ENCODE measurements at places on chromosomes 6 and 20.

DNA sequence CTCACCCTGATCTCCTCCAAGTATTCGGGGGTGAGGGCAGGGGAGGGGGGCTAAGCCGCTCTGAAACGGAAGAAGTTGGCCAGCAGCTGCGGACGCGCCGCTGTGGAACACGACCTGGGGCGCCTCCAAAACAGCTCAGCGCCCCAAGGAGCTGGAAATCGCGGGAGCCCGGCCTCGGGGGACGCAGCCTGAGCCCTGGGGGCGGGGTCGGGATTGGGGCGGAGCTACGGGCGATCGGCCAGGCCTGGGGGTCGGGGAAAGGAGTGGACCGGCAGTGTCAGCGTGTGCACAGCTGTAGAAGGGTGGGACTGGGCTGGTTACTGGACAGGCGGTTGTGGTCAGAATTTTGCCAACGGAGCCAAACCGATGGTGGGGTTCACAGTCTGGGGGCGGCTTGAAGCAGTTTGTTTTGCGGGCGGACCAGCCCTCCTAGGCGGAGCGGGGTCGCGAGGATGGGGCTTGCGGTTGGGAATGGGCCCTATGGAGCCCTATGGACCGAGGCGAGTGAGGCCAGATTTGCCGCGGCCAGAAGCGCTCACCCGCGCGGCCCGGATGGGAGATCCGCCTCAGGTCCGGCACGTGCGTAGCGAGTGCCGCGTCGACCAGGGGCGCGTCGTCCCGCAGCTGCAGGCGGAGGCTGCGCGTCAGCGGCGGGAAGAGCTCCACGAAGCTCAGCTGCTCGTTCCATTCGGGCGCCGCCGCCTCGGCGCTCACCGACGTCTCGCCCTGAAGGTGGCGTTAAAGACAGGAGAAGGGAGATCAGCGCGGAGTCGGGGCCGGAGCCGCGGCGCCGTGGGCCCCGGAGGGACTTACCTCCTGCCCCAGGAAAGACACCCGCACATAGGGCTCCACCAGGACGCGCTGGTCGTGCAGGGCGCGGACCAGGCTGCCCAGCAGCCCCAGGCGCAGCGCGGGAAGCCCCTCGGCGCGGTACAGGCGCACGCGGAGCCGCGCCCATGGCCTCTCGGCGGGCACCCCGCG lies 14.3 kb upstream of the SPAG4 start:
- peak; percentile 14 for DNase-seq

- no peak for DNase-seq
These were observed 241.9 kb upstream of the MOCS1 start for GRCh38 chr6:40176152-40176551.

- no peak for DNase-seq
These were observed 5.6 kb upstream of the CHD6 start for GRCh38 chr20:41623625-41624375.

DNA sequence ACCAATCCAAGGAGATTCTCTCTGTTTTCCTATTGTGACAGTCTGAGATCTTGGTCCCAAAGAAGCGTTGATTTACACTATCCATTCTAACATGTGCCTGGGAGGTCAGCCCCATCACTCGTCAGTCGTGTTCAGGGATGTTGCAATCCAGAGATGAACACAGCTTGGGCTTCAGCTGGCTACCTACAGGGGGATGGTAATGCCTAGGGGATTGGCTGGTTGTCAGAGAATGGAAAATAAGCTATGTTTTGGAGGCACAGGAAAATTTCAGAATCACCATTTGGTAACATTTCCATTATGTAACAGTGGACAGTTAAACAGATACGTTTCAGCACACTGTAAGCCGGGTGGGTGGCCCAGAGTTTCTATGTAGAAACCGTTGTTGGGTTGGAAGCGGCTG lies 147.1 kb upstream of the RALGAPA2 start:
- no peak for DNase-seq

- no peak for DNase-seq
These were observed 16.1 kb downstream of the FGD2 start for GRCh38 chr6:37021356-37022129.

- no peak for DNase-seq
These were observed 58.4 kb downstream of the GJA10 start for GRCh38 chr6:89952686-89953085.

DNA sequence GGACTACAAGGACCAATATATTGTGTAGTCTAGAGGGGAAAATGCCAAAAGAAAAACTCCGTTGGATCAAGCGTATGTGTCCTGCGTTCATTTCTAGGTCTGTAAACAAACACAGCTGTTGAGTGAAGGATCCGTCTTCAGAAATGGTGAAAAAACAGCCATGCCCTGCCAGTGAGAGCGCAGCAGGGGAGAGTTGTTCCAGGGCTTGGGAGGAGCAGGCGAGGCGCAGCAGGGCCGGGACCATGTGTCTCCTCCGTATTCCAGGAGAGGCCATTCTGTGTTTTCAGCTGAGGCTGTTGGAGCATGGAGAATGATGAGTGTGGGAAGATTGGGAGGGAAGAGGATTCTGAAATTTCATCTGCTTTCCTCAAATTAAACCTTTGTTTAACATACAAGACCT lies 38.0 kb downstream of the BMP6 start:
- DNase-seq: no peak

GRCh38 chr6:134456226-134456625 lies 138.3 kb upstream of the SGK1 start:
- no peak for DNase-seq

- no peak for DNase-seq
These were observed 36.6 kb upstream of the HIVEP1 start for GRCh38 chr6:11975353-11975977.

- no peak for DNase-seq
These were observed 249.1 kb downstream of the OGFRL1 start for GRCh38 chr6:71537717-71538116.

DNA sequence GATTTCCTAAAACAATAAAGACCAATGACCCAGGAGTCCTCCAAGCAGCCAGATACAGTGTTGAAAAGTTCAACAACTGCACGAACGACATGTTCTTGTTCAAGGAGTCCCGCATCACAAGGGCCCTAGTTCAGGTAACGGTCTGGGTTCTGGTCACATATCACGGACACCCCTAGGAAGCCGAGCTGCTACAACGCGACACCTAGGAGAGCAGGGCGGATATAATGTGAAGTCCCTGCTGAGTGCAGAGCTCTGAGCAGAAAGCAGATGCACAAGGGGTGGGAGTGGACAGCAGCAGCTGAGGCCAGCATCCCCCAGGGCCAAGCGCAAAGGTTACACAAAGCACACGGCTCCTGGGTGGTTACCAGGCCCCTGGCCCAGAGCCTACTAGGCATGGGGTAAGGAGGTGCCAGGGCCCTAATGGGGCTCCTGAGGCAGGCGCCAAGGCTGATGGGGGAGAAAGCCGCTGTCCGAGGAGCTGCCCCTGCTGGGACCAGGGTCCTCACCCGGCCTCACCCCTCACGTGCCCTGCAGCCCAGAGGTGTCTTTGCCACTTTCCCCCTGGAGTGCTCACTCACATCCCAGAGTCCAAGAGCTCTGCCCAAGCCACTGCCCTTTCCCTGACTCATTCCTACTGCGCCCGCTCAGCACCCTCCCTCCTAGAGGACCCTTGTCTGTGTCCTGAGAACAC lies 8.4 kb downstream of the CST7 start:
- DNase-seq: no peak

DNA sequence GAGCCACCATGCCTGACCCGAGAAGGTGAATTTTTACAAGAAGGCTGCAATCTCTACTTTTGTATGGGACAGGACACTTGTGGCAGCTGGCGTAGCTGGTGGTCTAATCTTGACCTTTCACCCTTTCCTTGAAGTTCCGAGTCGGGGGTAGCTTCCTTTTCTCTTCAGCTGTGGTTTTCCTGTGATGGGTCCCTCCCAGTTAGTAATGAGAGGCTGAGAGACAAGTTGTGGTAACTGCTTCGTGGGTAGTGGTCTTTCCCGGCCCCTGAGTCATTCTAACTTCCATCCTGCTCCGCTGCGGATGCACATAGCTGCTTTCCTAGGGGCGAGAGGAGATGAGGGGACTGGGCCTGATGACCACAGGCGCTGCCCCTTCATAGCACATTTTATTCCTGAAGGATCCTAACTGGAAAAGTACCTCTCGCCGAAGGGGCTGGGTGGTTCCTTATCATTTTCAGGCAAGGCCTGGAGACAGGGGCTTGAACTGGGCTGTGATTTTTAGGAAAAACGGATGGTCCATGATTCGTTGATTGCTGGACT lies 3.1 kb downstream of the SYNJ2 start:
- no peak for DNase-seq

DNA sequence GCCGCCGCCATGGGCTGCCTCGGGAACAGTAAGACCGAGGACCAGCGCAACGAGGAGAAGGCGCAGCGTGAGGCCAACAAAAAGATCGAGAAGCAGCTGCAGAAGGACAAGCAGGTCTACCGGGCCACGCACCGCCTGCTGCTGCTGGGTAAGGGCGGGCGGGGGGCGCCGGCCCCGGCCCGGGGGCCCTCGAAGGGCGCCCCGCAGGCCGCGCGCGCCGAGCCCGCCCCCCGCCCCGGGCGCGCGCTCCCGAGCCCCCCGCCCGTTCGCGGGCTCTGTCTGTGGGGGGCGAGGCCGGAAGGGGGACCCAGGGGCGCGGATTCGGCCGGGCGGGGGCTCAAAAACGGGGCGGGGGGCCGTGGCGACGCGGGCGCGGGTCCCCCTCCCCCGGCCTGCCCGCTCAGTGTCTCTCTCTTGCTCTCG lies 39.2 kb downstream of the GNAS start:
- peak; percentile 20 for DNase-seq

DNA sequence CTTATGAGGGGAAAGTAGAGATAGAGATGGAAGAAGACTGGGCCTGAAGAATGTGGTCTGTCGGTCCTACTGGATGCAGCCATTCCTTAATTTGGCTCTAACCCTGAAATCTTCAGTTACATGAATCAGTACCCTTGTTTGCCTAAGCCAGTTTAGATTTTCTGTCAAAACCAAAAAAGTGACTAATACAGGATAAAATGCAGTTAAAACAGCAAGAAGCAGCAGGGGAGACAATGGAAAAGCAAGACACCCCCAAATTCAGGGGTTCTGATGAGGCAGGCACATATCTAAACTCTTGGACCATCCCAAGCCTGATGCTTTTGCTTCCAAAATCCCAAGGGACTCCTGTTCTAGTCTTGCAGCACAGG lies 17.4 kb upstream of the UBE2V1 start:
- no peak for DNase-seq

GRCh38 chr6:46098678-46099077 lies 31.1 kb upstream of the ENPP4 start:
- peak; percentile 35 for DNase-seq

DNA sequence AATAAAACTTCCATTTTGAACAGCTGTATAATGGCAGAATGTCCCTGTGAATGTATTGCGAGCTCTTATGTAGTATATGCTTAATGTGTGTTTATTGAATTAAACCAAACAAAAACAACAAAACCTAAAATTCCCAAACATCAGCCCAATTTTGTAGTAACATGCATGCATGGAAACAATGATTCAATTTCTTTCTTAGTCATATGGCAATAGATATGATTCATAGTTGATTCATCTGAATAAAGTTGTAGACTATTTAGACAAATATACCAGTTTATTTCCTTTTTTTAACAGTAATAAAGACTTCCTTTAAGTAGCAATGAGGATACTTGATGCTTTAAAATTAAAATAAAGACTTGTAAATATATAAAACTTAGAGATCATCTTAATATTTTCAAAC lies 670.6 kb downstream of the CD109 start:
- no peak for DNase-seq

- DNase-seq: peak; percentile 11
These were observed 1.1 kb upstream of the JAG1 start for GRCh38 chr20:10674684-10675449.

- peak; percentile 58 for DNase-seq
These were observed 10.9 kb upstream of the GLP1R start for GRCh38 chr6:39037707-39038106.

DNA sequence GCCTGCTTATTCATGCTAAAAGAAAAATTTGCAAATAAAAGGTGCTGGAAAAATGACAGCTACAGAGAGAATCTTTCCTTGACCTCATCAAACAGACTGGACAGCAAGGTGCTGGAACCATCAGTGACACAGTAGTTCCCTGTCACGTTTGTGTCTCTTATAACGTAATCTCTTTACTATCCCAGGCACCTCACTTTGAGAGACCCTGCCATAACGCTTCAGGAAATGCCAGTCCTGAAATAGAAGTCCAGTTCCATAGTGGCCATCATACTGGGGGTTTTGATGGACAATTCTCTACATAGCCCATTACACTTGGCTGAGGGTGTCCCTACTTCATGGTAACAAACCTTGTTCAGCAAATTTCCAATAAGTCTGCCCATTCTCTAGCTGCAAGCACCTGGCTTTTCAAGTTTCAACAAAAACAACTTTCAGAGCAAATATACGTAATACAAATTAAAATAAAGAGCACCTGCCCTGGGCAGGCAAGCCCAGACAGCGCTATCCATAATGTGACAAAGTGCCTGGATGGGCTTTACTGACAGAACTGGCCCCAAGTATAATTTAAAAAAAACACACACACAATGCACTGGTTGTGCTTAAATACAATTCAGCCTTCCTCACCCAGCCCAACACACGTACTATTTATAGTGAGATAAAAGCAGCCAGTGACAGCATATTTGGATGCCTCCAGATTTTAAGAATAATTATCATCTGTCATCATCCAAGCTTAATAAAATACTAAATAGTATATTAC lies 38.7 kb downstream of the CNKSR3 start:
- peak; percentile 60 for DNase-seq

GRCh38 chr6:129844118-129844891 lies 16.8 kb downstream of the TMEM244 start:
- no peak for DNase-seq

DNA sequence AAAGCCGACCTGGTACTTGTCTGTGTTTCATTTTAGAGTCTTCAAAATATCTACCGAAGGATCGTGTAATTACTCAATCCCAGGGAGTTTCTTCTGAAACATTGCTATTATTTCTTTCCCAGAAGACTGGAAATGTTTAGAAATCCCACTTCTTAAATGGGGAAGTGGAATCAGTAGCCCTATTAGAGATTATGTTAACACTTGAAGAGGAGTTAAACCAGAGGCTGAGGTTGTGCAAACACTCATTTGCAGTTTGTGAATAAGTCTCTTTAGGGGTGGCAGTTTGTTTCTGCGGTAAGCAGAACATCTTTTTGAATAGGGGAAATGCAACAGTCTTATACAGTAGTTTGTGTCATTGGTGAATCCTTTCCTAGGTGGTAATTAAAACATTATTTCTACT lies 21.3 kb downstream of the DSP start:
- DNase-seq: no peak

GRCh38 chr6:89975991-89976693 lies 81.9 kb downstream of the GJA10 start:
- peak; percentile 67 for DNase-seq

- no peak for DNase-seq
These were observed 164.8 kb upstream of the QKI start for GRCh38 chr6:163249651-163250101.

- no peak for DNase-seq
These were observed 29.3 kb upstream of the TBC1D7 start for GRCh38 chr6:13357551-13358075.

DNA sequence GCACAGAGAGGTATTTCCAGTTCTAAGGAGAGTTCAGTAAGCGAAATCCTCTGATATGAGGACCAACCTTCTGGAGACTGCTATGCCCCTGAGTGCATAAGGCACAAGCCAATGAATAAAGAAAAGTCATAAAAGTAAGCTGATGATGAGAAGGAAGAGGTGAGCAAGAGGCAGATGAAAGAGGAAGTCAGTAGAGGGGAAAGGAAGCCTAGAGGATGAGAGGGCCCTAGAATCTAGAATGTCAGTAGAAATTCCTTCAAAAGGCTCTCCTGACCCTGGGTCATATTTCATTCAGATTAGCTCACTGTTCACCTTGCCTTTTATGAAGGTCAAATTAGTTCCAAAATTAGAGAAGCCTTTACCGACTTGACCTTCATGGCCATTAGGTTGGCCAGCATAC lies 209.2 kb downstream of the CD83 start:
- no peak for DNase-seq

- DNase-seq: no peak
These were observed 192.2 kb upstream of the TENT5A start for GRCh38 chr6:81944661-81945060.

Data from DMS79 treated with DMSO at 0.1 percent for 48 hours (cell line).